ENCODE measurements at places on chromosomes 11 and 22. TPM values are rescaled to one million over a fixed set of nuclear protein-coding genes. Genes with fewer than 3 reads are reported as not detected.

The CATSPER1 gene
- not detected for total RNA-seq

DNA sequence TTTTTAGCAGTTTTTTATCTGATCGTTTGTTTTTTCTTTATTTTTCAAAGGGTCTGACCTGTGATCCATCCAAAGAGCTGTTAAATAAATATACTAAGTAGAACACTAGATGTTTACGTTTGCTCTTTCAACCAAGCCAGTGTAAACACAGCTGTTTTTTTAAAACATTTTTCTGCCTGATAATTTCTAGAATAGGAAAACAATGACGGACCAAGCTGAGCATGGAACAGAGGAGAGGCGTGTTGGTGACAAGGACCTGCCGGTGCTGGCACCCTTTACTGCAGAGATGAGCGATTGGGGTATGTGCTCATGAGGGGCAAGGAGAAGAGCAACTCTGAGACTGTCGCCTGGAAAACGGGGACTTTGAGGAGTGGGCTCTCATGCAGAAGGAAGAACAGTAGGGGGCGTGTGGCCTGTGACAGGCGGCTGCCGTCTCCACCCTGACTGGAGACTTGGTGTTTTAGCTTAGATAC is 28.6 kb upstream of the PANX2 start:
- DNase-seq = no peak

The RAB36 gene
- total RNA-seq = 3.2 TPM

DNA sequence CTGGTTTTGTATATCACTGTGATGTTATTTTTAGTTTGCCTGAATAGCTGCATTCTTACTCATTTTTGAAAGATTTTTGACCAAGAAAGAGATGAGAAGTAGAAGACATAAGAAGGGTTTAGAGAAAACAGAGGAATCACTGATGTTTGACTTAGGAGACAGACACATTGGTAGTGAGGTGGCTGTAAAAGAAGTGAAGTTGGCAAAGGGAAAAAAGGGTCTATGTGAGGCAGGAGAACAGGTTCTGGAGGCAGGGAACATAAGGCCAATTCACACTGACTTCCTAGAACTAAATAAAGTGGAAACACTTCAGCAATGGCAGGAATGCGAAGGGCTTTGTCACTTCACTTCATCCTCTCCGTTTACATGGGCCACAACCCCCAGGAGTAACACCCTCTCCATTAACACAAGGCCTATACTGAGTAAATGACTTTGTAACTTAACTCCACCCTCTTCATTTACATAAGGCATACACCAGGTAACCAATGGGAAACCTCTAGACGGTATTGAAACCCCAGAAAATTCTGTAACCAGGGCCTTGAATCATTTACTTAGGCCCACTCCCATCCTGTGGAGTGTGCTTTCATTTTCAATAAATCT is 36.5 kb downstream of the CTSC start:
- no peak for DNase-seq

The ME3 gene
- total RNA-seq = 3.7 TPM

The KCNJ4 gene
- total RNA-seq = not detected

The ELMOD1 gene
- total RNA-seq = not detected

DNA sequence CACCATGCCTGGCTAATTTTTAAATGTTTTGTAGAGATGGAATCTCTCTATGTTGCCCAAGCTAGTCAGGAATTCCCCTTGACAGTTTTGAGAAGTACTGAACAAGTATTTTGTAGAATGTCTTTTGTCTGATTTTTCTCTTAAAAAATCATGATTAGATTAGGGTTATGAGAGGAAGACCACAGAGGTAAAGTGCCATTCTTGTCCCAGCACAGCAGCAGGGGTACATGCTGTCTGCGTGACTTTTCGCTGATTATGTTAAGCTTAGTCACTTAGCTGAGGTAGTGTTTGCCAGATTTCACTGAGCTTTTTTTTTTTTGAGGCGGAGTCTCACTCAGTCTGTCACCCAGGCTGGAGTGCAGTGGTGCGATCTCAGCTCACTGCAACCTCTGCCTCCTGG is 13.6 kb upstream of the NUP160 start:
- DNase-seq = no peak

DNA sequence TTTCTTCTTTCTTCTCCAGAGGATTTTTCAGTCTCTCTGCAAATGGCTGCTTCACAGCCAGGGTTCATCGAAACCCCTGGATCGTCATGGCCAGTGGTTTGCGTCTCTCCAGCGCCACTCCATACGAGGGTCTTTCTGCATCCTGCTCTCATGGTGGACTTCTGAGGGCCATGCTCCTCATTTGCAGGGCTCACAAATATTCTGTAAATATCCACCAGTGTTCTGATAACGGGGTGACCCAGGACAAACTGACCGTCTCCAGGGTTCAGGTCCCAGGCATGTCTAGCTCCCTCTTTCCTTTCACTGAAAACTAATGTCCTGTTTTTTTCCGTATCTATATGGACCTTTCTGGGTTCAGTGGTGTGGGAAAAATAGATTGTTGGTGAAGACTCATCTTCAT is 15.7 kb upstream of the VPREB1 start:
- no peak for DNase-seq

DNA sequence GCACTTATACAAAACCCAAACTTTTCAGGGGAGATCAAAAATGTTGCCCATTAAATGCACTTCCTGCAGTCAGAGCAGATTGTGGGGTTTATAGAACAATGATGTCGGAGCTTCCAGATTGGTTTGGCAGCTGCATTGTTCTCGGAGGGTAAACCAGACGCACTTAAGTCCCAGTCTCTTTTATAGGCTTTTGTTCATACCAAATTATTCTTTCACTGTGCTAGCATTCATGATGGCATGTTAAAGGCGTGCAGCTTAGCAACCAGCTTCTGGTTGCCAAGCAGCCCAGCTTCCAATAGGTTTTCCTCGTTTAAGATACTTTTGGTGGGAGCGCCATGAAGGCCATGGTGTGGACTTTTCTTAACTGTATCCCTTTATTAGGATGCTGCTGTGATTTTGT is 40.9 kb downstream of the ZC3H12C start:
- no peak for DNase-seq

DNA sequence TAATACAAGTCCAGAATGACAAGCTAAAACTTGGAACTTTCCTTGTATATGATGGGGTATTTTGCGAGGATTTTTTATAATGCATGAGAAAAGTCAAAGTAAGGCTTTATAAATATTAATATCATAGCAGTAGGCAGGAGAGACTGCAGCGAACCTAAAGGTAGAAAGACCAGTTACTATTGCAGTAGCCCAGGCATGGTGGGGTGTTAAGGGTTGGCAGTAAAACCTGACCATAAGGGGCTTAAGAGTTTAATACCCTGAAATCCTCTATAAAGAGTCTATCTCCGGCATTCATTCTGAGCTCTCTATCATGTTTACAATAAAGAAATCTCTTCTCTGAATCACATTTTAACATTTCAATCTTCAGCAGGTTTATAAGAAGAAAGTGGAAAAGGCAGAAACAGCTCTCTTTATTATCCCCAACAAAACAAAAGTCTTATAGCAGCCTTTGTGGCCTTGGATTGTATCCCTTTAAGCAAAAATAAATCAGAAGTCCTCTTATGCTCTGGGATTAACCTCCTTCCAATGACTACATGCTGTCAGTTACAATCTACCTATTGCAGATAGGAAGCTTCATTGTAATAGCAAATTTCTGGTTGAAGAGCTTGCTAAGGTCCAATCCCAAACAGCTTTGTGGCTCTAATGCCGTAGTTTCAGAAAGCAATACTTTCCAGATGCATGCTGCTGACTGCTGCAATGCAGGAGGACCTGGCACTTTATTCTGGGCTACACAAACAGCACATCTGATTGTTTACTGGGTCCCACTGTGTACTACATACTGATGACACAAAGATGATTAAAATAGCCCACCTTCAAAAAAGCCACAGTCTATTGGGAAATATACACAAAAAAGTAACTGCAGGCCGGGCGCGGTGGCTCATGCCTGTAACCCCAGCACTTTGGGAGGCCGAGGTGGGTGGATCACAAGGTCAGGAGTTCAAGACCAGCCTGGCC is 45.8 kb downstream of the SIK3 start:
- DNase-seq = no peak

DNA sequence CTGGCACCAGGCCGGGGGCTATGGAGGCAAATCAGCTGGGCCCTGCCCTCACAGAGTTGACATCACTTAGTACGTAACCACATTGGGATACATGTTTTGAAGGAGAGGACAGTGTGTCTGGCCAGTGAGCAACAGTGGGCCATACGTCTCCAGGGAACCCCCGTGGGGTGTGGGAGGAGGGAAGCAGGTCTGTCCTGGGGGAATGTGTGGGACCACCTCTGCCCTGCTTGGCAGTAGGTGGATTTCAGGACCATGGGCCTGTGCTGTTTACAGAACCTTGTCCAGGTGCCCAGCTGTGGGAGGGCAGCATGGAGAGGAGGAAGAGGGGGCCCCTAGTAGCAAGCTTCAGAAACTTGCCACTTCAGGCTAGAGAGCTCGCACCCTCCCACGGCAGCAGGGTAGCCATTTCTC is 21.0 kb downstream of the P2RY2 start:
- DNase-seq = no peak

The C11orf91 gene
- 0.41 TPM for total RNA-seq

GRCh38 chr11:35303596-35304385 is 115.6 kb downstream of the SLC1A2 start:
- no peak for DNase-seq

- no peak for DNase-seq
Observed at GRCh38 chr22:27802346-27803073, 954 bp upstream of the MN1 start.

DNA sequence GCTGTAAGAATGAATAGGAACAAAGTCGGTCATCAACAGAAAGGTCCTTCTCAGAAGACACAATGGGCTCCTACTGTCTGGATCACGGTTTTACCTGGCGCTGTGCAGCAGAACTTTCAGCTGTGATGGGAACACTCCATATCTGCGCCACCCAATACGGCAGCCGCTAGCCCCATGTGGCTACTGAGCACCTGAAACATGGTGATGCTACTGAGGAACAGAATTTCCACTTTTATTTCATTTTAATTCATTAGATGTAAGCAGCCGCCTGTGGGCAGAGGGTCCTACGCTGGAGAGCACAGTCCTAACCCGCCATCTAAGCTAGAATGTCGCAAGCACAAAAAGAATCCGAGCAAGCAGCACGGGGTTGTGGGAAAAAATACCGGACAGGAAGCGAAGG is 2.7 kb downstream of the SULT4A1 start:
- DNase-seq = no peak

- peak; percentile 30 for DNase-seq
Observed at GRCh38 chr11:35619855-35620640, 1.8 kb downstream of the FJX1 start.

DNA sequence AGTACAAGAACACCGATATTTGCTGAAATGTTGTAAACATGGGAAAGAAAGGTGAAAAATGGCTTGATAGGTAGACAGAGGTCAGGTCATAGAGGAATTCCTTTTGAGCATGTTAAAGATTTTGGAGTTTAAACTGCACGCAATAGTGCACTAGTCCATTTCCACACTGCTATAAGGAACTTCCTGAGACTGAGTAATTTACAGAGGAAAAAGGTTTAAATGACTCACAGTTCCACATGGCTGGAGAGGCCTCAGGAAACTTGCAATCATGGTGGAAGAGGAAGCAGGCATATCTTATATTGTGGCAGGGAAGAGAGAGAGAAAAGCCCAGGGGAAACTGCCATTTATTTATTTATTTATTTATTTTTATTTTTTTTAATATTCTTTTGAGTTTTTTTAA is 5.0 kb downstream of the OR10A5 start:
- DNase-seq = no peak

DNA sequence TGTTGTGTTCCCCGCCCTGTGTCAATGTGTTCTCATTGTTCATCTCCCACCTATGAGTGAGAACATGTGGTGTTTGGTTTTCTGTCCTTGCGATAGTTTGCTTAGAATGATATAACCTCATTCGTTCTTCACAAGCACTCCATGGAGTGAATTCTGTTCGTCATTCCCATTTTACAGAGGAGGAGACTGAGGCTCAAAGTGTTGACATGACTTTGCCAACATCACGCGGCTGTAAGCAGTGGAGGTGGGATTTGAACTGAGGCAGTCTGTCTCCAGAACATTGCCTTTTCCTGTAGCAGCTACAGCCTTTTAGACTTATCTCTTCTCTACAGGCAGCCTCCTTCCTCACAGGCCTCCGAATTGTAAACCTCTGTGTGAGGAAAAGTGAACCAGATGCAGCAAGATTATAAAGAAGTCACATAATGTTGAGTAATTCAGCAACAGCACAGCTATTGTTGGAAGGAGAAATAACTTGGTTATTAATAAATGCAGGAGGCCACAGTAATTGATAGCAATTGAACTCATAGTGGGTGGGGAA is 74.6 kb downstream of the MYO18B start:
- DNase-seq = no peak

DNA sequence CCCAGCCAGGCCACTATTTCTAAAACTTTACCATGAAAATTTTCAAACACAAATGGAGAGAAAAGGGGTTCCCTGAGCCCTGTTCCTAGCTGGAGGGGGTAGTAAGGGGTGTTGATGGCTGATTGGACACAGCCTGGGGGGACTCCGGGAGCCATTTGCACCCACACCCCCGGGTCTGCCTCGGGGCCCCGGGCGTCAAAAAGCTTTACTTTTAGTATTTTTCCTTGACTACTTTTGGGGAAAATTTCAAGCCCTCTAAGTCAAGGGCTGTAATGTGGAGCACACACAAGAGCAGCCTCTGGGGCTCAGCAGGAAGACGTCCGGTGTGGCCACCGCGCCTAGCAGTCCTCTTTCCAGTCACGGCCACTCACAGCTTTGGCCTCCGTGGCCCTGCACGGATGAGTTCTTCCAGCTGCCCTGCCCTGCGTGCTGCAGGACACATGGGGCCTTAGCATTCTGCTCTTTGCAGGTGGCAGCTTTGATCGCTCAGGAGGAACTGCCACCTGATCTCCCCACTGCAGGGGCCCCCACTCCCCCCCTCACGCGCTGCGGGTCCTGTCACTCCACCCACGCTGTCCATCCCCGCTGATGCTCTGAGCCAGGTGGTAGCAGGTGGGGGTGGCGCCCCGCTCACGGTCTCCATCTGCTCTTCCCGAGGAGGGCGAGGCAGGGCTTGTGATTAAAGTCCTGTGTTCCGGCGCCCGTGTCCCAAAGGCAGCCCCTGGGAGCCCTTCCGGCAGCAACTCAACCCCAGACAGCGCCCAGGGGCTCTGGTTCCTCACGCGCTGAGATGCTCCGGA is 14.4 kb downstream of the RNH1 start:
- no peak for DNase-seq

- DNase-seq = no peak
Observed at GRCh38 chr11:35394941-35395340, 24.4 kb downstream of the SLC1A2 start.

The BAIAP2L2 gene
- total RNA-seq = 4.0 TPM

GRCh38 chr11:117862019-117862725 is 14.3 kb downstream of the FXYD6 start:
- no peak for DNase-seq

The ZNF70 gene
- 3.0 TPM for total RNA-seq

The RAB39A gene
- not detected for total RNA-seq

DNA sequence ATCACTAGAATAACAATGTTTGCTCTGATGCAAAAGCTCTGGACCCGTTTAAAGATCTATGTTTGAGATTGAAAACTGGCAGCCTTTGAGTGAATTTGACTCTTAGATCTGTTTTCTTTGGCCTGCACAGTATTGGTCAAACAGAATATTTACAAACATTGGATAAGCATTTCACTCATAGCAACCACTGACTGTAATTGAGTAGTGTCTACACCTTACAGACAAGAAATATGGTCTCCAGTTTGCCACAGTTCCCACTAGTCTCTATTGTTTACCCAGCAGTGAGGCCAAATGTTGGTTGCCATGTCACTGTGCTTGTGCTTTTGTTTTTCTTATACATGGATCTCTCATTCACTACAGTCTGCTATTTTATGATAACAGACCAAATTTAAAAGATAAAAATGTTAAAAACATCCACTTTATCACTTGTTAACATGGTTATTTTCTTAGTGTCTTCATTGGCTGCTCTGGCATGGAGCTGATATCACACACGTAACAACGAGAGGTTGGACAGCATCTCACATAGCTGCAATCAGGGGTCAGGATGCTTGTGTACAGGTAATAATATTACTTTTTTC is 12.2 kb downstream of the ANKRD42 start:
- no peak for DNase-seq
